ENCODE measurements at places on chromosomes 3 and 15.

DNA sequence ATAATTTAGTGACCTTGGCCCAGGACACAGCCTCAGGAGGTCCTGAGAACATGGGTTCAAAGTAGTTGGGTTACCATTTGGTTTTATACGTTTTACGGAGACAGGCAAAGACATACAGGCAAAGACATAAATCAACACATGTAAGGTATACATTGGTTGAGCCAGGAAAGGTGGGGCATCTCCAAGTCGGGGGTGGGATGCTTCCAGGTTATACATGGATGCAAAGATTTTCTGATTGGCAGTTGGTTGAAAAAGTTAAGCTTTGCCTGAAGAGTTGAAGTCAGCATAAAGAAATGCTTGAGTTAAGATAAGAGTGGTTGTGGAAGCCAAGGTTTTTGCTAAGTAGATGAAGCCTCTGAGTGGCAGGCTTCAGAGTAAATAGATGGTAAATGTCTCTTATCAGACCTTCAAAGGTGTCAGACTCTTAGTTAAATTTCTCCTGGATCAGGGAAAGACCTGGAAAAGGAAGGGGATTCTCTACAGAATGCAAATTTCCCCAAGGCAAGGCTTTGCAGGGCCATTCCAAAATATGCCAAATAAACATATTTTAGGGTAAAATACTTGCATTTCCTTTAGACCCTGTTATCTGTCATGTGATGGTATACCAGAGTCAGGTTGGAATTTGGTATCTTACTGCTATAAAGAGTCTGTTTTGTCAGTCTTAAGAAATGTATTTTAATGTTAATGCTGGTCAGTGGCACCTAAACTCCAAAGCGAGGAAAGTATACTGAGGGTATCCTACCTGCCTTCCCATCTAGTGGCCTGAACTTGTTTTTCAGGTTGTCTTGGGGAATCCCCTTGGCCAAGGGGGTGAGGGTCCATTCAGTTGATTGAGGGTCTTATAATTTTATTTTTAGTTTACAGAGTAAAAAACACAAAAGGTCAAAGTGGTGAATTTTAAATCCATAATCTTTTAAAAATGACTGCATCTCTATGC, 8.2 kb upstream of the PDHB start:
- no peak for DNase-seq

- no peak for DNase-seq
Measured at GRCh38 chr15:25709437-25710159, 153.5 kb downstream of the ATP10A start.

GRCh38 chr3:116776880-116777785, 67.6 kb downstream of the TUSC7 start:
- DNase-seq = no peak

- DNase-seq = peak; percentile 50
Measured at GRCh38 chr3:155753038-155753639, 8.3 kb upstream of the PLCH1 start.

DNA sequence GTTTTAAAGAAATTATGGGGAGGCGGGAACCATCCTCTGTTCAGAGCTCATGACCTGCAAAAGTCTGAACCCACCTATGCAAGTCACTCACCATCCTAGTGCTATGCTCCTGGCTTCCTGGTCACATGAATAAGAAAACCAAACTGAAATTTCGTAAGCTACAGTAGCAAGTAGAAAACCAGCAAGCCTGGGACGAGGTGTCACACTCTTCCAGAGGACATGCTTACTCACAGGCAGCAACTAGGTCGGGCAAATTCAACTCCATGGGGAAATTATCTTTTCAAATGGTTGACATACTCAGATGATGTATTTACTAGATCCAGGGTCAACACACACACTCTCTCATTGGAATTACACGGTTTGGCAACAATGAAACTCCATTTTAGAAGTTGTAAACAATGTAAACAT, 31.3 kb downstream of the LDHAL6B start:
- DNase-seq = no peak

- no peak for DNase-seq
Measured at GRCh38 chr3:195524171-195524896, 18.8 kb downstream of the PPP1R2 start.

GRCh38 chr15:51837792-51838251, 8.4 kb downstream of the TMOD3 start:
- DNase-seq = peak; percentile 78

GRCh38 chr3:10683106-10683505, 132.9 kb upstream of the SLC6A11 start:
- DNase-seq = no peak

DNA sequence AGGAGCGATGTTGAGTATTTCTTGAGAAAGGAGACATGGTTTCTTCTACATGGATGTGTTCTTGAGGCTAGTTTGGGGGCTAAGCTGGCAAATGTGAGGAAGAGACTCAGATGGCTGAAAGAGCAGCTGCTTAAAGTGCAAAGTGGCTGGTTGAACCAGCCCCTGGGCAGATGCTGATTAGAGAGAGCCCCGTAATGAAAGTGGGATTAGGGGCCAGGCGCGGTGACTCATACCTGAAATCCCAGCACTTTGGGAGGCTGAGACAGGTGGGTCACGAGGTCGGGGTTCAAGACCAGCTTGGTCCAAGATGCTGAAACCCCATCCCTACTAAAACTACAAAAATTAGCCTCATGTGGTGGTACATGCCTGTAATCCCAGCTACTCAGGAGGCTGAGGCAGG, 75.0 kb upstream of the GCNT3 start:
- DNase-seq = no peak

DNA sequence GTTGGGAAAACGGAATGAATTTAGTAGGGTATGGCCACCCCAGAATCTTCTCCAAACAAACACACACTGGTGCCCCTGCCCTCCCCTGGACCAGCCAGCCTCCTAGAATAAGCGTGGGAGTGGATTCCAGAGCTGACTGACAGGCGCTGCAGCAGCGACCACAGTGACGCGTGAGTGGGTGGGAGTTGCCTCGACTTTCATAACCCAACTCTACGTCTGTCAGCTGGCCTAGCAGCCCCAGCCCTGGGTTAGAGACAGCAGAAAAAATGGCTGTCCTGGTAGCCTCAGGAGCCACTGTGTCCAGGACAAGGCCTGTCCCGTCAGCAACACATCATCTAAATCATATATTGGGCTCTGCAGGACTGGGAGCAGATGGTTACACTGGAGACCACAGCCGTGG, 10.0 kb downstream of the PLA2G4B start:
- DNase-seq = no peak

- peak; percentile 73 for DNase-seq
Measured at GRCh38 chr3:81554801-81555200, 206.6 kb downstream of the GBE1 start.

GRCh38 chr15:91224755-91225380, 124.8 kb downstream of the SV2B start:
- DNase-seq = peak; percentile 54

- DNase-seq = no peak
Measured at GRCh38 chr3:122678506-122678905, 2.1 kb upstream of the PARP14 start.

GRCh38 chr3:106086038-106086437, 217.2 kb upstream of the CBLB start:
- DNase-seq = no peak

- no peak for DNase-seq
Measured at GRCh38 chr3:18812316-18812715, 336.0 kb upstream of the KCNH8 start.

DNA sequence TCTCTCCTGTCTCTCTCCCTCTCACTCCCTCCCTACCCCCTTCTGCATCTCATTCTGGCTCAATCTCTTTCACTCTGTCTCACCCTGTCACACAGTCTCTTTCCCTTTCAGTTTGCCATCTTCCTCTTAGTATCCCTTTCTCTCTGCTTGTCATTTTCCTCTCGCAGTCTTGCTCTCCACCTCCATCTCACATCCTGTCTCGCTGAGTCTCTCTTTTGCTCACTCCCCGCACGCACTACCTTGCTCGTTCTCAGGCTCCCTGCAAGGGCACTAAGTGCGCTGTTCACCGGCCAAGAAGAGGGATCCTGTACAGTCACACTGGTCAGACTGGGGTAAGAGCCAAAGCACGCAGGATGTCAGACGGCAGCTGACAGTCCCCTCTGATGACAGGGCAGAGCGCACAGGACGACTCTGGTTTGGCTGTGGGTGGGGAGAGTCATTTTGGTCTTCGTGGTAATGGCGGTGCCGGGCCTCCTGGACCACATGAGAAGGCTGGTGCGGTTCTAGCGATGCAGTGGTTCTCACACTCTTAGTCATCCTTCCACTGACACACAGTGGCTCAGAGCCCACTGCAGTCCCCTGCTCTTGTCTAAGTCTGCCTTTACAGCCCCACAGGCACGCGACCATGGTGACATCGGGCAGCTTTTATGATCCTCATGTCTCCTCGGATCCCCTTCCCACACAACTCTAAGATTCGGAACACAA, 356.8 kb downstream of the FOXP1 start:
- no peak for DNase-seq

DNA sequence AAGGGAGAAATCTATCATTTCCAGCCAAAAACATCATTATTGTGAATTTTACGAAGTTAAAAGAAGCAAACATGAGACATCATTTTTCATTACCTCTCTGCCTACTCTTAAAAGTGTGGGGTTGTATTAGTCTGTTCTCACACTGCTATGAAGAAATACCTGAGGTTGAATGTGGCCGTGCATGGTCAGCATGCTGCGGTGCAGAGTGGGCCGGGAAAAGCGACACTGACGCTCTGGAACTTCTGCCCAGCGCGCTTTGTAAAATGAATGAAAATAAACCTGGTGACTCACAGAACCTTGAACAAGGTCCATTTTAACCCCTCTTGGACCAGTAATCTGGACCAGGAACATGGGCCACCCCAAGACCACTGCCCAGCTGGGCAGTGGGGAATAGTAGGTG, 31.0 kb upstream of the DNAJC13 start:
- DNase-seq = no peak

DNA sequence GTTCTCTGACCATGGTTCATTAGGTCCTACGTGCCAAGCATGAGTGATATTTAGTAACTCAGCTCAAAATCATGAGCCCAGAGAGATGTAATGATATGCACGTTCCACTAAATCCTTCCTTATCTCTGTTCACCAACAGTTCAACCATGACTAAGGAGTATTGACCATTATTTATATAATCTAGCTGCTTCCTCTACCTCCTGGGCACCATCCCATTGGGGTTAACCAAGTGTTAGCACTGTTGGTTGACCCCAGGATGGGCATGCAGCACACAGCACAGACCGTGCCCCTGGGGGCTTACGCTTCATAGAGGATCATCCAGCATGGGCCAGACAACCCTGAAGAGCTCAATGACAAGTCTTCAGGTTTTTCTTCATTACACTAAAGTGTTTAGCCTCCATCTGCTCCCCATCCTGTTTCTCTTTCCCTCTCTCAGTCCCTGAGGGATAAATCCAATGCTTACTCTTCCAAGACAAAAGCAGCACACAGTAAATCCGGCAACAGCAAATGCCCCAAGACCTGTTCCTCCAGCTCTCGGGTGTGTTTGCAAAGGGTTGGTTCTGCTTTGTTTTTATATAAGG, 10.4 kb downstream of the FAM174B start:
- peak; percentile 87 for DNase-seq

DNA sequence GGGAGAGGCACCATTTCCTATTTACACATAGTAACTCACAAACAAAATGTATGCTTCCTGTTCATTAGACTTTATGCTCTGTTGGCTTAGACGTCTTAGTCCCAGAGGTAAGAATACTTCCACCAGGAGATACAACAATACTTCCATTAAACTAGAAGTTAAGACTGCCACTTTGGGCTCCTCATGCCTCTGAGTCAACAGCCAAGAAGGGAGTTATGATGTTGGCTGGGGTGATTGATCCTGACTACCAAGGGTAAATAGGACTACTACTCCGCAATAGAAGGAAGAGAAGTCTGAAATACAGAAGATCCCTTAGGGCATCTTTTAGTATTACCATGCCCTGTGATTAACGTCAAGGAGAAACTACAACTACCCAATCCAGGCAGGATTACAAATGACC, 43.5 kb upstream of the ABI3BP start:
- no peak for DNase-seq

- DNase-seq = no peak
Measured at GRCh38 chr3:135756106-135756668, 209.3 kb upstream of the PPP2R3A start.

- peak; percentile 49 for DNase-seq
Measured at GRCh38 chr15:33737687-33738601, 230.4 kb upstream of the CHRM5 start.

- DNase-seq = no peak
Measured at GRCh38 chr15:79990997-79991334, 20.0 kb upstream of the BCL2A1 start.

All from endothelial cell of umbilical vein (primary cell).